CD4-positive, alpha-beta T cell (primary cell): ENCODE measurements at places on chromosomes 7 and 10.

- peak; percentile 60 for DNase-seq
Observed at GRCh38 chr7:28093623-28094232, 86.9 kb downstream of the JAZF1 start.

GRCh38 chr7:106895246-106895864, 30.3 kb downstream of the PIK3CG start:
- no peak for DNase-seq

- DNase-seq, result no peak
Observed at GRCh38 chr7:40640566-40640965, 505.8 kb downstream of the SUGCT start.

DNA sequence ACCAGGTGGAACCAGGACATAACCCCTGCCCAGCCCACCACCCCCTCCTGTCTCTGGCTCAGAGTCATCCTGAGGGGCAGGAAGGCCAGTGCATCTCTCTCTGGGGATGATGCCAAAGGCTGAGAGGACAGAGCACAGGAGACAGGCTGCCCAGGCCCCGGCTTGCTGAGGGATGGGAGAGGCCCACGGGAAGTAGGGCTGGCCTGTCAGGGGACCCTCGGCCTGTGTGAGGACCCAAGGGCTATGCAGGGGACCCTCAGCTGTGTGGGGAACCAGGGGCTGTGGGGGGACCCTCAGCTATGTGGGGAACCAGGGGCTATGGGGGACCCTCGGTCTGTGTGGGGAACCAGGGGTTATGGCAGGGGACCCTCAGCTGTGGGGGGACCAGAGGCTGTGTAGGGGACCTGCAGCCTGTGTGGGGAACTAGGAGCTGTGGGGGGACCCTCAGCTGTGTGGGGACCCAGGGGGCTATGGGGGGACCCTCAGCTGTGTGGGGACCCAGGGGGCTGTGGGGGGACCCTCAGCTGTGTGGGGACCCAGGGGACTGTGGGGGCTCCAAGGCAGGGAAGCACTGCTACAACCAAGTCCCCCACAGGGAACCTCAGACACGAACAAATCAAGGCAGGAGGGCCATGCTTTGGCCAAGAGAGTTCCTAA, 27.7 kb downstream of the EBF3 start:
- no peak for DNase-seq

DNA sequence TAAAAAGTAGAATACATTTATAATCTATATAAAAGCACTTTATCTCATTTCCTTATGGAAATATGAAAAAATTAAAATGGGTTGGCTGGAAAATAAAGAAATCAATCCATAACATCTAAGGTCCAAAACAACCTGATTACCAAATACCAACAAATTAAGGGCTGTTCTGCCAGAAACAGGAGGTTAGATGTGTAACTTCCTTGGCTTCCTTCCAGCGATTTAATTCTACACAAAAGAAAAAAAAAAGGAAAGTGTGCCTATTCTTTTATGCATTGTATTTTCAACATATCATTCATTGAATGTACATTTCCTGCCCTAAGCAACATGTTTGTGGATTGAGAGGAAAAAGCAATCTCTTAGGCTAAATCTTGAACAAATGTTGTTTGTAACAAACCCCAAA, 36.2 kb upstream of the USP6NL start:
- DNase-seq, result no peak

DNA sequence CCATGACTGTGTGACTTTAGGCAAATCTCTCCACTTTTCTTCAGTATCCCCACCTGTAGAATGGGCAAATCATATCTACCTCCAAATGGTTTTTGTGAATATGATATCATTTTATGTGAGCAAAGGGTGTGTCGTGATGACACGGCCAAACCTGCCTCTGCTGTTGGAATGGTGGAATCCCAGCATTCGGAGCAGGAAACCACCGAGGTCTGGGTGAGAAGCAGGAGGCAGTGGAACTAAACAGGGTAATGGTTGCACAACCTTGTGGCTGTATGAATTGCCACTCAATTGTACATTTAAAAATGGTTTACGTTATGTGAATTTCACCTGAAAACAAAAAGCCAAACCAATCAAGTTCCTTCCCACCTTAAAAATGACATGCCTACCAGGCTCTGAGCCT, 131.4 kb upstream of the ZMIZ1 start:
- DNase-seq, result no peak

DNA sequence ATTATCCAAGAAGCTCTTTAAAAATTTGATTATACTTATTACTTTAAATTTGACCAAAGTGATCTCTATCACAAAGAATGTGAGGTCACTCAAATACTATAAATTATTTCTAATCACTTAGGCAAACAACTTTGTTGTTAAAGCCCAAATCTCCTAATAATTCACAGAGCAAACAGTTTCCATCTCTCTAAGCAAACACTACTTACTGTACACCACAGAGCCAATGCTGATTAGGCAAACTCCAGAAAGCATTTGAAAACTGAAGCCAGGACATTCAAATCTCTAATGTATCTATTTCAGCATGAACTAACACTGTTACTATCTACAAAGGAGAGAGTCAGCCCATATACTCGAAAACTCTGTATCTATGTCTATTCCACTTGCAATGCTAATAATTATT, 107.1 kb downstream of the RNF32 start:
- DNase-seq, result no peak

DNA sequence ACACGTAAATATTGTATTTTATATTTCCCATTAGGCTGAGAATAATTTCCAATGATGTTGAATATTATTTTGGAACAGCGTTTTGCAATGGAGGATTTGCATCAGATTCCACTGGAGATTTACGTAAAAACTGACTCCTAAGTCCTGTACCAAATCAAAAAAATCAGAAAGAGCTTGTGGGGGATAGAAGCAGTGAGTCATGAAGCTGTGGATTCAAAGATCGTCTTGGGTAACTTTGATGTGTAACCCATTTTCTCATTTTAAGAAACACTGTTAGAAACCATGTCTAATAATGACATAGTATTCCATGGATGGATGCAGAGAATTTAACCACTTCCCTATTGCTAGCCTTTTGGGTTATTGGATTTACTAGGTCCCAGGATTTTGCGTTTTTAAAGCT, 158.6 kb downstream of the INHBA start:
- no peak for DNase-seq

- peak; percentile 27 for DNase-seq
Observed at GRCh38 chr7:35424869-35425495, 171.1 kb upstream of the TBX20 start.

GRCh38 chr7:78529392-78529791, 730.8 kb downstream of the PHTF2 start:
- DNase-seq, result no peak

GRCh38 chr7:92133133-92133736, 1.0 kb downstream of the CYP51A1 start:
- DNase-seq, result no peak

DNA sequence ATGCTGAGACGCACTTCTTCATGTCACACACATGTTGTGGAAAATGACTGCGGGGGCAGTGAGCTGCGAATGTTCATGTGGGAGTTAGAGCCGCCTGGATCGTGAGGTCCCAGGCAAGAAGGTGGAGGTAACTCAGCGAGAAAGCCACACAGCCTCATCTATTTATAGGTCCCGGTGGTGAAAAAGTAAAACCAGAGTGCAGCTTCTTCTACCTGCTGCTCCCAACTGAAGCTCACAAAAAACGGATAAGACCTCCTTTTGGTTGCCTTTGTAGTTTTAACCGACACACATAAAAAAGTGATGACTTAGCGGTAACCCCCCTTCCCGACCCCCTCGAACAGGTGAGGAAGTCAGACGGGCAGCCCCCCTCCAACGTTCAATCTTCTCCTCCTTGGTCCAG, 276.9 kb downstream of the GATA3 start:
- peak; percentile 70 for DNase-seq
